ENCODE measurements at places on chromosomes 3 and 15. TPM values are rescaled to one million over a fixed set of nuclear protein-coding genes. Genes with fewer than 3 reads are reported as not detected.

NEIL1 gene
- 7.7 TPM for total RNA-seq

SI gene
- total RNA-seq, result not detected

PCOLCE2 gene
- total RNA-seq, result 2.9 TPM

GOLGA6L7 gene
- total RNA-seq, result not detected

FRMD4B gene
- total RNA-seq, result 39.9 TPM

FOXL2 gene
- total RNA-seq, result 1.2 TPM

OXSM gene
- 14.5 TPM for total RNA-seq

CASR gene
- total RNA-seq, result not detected

PIERCE2 gene
- 1.1 TPM for total RNA-seq

VILL gene
- 3.5 TPM for total RNA-seq

IREB2 gene
- 8.2 TPM for total RNA-seq

MTMR10 gene
- 8.6 TPM for total RNA-seq

AMT gene
- total RNA-seq, result 1.9 TPM

UPK1B gene
- total RNA-seq, result 12.2 TPM
